Renal cortical epithelial cell (primary cell): ENCODE measurements at places on chromosomes 11 and 22.

DNA sequence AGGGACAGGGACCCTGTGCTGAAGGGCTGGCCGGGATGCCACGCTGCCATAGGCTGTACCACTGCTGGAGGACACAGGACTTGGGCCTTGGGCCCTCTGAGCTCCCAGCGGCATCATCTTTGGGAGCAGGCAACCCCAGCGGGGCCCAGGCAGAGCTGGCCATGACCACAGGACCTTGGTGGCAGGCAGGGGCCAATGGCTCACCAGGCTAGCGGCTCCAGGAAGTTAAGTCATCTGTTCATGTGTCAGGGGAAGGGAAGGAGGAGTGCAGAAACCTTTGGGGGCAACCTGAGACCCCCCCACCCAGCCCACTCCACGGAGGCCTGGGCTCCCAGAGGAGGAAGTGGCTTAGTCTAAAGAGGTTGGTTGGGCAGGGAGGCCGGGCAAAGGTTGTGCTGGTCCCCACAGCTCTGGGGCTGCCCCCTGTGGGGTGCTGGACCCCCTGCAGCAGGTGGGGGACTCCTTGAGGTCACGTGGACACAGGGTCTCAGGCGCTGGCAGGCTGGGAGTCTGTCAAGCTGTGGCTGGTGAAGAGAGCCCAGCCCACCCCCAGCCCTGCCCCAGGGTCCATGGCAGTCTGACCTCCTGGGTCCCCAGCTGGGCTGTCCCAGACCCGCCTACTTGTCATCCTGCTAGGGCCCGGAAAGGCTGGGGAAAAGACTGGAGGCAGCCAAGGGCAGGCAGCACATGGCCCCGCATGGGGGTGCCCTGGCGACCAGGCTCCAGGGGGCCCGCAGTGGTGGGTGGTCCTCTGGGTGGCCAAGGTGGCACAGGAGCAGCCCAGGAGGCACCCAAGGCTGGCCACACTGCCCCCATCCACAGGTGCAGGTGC lies 184.3 kb downstream of the IGLL1 start:
- no peak for DNase-seq

DNA sequence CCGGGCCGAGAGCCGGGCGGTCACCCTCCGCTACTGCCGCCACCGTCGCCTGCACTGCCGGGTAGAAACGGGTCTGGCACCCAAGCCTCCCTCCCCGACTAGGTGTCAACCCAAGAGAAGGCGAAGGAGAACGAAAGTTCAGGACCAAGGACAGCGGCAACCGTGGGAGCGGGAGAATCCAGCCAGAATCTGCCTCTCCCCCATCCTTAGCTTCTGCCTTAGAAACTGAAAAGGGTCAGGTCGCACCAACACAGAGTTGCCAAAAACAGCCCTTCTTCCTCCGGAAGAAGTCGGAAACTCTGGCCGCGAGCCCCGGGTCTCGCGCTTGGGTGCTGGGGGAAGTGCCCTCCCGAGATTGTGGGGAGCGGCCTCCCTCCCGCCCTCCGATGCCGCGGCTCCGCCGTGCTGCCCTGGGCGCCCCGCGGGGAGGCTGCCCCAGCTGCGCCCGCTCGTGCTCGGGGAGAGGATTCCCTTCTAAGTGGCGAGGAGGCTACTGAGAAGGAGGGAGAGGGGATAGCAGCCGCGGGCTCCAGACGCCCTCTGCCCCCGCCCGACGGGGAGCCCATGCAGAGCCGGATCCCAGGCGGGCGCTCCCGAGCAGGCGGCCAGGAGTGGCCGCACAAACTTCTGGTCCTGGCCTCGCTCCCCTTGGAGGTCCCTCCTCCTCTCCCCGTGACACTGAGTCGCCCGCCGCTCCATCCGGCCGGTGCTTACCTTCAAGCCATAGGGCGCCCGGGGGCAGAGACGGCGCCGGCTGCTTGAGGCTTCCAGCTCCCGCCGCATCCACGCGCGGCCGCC lies 637 bp downstream of the DRD2 start:
- peak; percentile 49 for DNase-seq

- peak; percentile 68 for DNase-seq
Observed at GRCh38 chr11:82682003-82682751, 51.5 kb downstream of the FAM181B start.

GRCh38 chr11:116498161-116498560 lies 274.6 kb downstream of the BUD13 start:
- no peak for DNase-seq

DNA sequence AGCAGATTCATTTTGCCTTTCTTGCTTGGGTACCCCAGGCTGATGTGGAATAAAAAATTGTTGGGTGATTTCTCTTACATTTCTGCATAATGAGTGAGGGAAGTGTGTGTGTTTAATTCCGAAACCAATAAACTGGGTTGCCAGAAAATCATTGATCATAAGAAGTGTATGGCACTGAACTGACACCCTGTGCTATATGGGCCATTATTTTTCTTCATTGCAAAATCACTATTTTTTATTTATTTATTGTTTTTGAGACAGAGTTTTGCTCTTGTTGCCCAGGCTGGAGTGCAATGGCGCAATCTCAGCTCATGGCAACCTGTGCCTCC lies 14.6 kb upstream of the HIKESHI start:
- DNase-seq, result no peak

GRCh38 chr11:12799334-12799835 lies 125.2 kb downstream of the TEAD1 start:
- DNase-seq, result no peak

DNA sequence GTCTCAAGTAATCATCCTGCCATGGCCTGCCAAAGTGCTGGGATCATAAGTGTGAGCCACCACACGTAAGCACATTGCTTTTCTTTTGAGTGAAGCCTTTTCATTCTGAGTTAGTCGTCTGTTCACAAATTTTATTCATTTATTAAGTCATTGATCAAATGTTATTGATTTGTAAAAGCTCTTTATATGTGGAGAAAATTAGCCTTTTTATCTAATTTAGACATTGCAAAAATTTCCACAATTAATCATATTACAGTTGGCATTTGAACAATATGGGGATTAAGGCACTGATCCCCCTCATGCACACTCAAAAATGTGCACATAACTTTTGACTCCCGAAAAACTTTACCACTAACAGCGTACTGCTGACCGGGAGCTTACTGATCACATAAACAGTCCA lies 7.5 kb upstream of the EMID1 start:
- DNase-seq, result no peak

GRCh38 chr22:25360411-25360810 lies 141.0 kb downstream of the CRYBB2 start:
- no peak for DNase-seq

DNA sequence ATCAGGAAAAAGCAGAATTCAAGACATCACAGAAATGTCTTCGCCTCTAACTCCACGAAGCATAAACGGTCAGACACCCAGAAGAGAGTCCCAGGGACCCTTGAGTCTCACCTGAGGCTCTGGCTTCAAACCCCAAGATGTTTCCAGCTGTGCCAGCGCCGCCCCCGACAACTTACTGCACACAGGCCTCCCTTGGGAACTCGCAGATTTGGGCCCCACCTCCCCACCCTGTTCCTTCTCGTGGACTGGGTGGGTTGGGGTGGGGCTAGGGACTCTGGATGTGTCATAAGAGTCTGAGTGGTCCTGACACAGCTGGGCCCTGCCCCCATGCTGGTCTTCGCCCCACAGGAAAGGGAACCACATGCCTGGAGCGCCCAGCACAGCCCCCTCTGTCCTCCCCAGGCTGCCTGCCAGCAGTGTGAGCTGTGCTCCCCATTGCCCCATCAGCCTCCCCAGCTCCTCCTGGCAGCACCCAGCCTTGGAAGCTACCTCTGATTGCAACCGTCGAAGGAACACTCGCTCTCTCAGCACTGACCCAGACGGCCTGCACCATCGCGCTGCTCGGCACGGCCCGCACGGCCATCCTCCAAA lies 147.5 kb downstream of the CRYBB2 start:
- DNase-seq, result no peak

GRCh38 chr11:74321487-74322188 lies 10.2 kb upstream of the P4HA3 start:
- peak; percentile 21 for DNase-seq

DNA sequence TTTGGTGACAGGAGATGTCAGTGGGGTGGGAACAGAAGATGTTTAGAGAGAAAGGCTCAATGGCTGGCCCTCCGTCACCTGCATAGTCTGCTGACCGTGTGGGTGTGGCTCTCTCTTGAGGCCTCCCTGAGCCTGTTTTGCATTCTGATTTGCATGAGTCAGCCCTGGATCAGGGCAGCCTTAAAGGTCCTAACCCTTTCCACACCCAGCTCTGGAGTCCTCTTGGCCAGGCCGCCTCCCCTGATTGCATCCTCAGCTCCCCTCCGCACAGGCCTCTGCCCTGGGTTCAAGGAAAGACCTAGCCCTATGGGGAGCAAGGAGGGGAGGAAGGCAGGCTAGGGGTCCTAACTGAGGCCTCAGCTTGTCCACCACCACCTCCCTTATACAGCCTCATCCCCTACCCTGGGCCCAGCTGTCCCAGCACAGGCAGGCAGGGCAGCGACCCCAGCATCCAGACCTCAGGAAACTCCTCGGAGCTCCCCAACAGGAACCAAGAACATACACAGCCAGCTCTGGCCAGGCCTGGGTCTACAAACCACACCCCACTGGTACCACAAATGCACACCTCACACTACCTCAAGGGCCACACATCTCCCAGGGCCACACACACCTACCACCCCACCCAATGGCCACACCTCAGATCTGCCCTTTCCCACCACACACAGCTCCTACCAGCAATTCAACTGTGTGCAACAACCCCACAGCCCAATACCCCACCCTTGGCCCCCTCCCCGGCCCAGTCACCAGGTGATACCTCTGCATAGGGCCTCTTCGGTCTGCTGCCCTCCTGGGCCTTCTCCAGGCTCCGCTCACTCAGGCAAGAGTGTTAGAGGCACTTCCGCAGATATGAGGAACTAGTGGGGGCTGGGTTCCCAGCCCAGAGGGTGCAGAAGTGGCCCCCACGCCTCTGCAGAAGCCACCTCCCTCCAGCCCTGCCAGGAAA lies 13.7 kb downstream of the ARAP1 start:
- no peak for DNase-seq

DNA sequence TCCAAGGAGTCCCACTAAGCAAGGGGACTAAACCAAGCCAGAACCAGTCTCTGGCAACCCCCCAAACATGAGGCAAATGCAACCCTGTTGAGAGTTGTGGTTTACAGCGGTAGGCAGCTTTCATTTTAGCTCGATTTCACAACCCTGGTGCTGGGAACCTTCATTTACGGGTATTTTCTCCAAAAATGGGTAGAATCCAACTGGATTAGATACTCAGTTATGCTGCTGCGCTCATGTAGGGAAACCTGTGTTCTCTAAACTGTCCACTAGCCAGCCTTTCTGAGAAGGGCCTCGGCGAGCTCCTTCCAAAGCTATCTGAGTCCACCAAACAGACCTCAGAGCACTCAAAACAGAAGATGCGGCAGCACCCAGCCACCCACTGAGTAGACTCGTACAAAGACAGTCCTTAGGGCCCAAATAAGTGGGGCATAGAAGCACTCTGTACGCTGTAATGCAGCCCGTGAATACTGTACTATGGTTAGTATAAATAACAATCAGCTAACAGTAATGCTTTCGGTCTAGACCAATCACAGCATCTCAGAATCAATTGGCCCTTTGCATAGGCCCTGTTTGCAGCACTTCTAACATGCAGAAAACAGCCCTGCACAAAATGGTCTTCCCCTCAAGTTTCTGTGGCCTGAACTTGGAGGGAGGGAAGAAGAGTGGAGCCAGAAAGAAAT lies 104.7 kb downstream of the ETS1 start:
- no peak for DNase-seq

- DNase-seq, result no peak
Observed at GRCh38 chr11:119688356-119688755, 40.6 kb downstream of the NECTIN1 start.

- no peak for DNase-seq
Observed at GRCh38 chr11:93510196-93510873, 32.9 kb downstream of the SMCO4 start.

- peak; percentile 53 for DNase-seq
Observed at GRCh38 chr22:28442264-28442710, 237.4 kb downstream of the TTC28 start.

DNA sequence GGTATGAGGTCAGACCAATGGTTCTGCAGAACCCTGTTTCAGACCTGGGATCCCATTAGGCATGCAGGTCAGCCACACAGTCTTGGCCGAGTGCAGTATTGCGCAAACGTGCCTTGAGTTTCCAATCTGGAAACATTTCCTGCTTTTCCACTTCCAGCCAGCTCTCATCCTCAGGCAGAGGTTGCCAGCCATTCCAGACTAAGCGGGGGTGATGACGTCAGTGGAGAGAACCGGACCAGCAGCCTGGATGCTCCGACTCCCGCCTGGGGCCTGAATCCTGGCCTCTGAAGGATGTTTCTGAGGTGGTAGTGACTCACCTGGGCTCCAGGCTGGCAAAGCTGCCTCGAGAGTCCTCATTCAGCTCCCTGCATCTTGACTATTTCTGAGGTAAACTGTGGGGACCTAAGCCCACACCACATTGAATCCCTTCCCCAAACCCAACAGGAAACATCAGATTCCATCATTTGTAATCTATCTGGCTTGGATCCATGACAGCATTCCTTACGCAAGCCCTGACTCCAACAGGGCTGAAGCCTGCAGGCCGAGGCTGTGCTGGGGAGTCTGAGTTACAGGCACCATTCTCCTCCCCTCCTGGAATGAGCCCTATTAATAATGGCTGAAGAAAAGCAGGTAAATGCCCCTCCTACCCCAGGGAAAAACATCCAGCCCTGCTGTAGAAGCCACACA lies 83.0 kb downstream of the ABTB2 start:
- peak; percentile 97 for DNase-seq

DNA sequence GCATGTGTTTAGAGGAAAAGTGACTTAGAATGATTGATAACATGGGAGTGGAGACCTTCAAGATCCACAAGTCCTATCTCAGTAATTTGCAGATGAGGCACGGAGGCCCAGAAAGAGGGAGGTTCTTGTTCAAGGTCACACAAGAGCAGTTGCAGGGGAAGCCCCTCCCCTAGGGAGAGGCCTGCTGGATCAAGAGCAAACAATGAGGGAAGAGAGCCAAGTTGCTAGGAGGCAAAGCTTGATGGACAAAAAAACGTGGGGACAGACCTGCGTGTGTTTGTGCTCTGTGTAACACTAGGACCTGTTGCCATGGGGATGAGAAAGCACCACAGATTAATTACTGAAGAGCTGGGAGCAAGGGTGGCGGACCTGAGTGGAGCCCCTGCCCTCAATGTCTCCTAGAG lies 6.4 kb upstream of the MFRP start:
- DNase-seq, result peak; percentile 84

GRCh38 chr22:23067023-23067650 lies 3.2 kb upstream of the GNAZ start:
- no peak for DNase-seq

DNA sequence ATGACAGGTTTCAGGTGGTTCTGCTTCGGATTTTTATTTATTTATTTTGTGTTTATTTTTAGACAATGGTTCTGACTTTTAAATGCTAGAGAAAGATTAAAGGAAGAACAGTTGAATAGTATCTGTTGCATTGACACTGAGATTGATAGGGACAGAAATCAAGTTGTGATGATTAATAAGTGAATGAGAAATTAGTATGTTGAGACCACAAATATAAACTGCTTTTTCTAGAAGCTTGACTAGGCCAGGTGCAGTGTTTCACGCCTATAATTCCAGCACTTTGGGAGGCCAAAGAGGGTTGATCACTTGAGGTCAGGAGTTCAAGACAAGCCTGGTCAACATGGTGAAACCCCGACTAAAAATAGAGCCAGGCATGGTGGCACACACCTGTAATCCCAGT lies 65.1 kb upstream of the TNRC6B start:
- no peak for DNase-seq

- peak; percentile 83 for DNase-seq
Observed at GRCh38 chr22:22721681-22722354, 77.4 kb downstream of the GGTLC2 start.

GRCh38 chr11:70891844-70892380 lies 360.5 kb downstream of the SHANK2 start:
- no peak for DNase-seq

GRCh38 chr11:33530815-33531214 lies 169.8 kb downstream of the C11orf91 start:
- DNase-seq, result peak; percentile 34
